Mesendoderm (in vitro differentiated cells): ENCODE measurements at places on chromosomes 1 and 21.

- no peak for DNase-seq
These were observed 618 bp downstream of the CLCC1 start for GRCh38 chr1:108962681-108963051.

GRCh38 chr1:54297596-54298283 lies 97.8 kb downstream of the MRPL37 start:
- no peak for DNase-seq

DNA sequence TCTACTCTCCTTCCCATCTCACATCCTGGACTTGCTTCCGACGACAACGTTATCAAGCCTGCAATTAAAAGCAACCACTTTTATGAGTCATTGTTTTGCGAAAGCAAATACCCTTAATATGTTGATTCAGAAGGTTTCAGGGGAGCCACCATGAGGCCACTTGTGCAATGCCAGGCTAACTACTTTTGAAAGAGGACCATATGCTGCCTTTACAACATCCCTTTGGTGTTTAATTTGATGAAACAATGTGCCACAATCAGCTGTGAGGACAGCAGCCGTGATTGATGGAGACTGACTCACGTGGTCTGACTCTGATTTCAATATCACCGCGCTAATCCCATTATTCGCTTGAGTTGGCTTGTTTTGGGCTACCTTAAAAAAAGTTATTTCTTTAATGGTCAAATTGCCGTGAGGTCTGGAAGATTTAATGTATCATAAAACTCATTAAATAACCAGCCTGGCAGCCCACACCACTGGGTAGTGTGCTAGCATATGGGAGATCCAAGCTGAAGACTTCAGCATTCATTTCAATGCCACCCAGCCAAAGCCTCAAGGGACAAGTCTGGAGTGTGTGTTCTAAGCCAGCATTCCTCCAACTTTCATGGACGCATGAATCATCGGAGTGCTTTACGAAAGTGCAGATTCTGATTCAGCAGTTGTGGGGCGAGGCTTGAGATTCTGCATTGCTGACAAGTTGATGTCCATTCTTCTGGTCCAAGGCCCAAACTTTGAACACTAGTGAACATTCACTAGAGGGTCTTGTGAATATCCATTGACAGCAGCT lies 73.3 kb upstream of the PAXBP1 start:
- DNase-seq = peak; percentile 16

- DNase-seq = no peak
These were observed 11.6 kb upstream of the CD1D start for GRCh38 chr1:158169105-158169504.

GRCh38 chr1:167227934-167228378 lies 7.3 kb downstream of the POU2F1 start:
- peak; percentile 64 for DNase-seq

DNA sequence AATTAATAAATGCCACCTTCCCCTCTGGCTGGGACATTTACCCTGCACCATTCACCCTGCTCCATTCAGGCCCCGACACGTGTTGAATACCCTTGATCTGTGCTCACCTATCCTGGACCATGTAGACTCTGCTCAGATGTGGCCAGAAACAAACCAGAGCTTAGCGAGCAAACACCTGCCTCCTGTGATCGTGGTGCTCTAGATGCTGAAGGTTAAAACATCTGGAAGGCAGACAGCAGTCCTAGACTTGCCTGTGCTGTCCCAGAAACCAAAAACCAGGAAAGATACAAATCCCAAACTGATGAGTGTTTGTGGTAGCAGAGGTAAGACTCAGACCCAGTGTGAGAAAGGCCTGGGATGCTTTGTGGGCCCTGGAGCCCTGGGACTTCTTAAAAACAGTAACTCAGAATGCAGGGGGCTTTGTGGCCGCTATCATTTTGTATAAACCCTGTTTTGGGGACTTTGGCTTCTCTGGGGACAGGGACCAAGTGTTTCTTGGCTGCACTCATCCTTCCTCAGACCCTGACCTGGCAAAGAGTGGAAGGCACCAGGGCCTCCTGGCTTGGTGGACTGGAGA lies 99.6 kb downstream of the DMRTB1 start:
- DNase-seq = no peak

- DNase-seq = no peak
These were observed 1.2 kb upstream of the HMCN1 start for GRCh38 chr1:185732951-185733350.

DNA sequence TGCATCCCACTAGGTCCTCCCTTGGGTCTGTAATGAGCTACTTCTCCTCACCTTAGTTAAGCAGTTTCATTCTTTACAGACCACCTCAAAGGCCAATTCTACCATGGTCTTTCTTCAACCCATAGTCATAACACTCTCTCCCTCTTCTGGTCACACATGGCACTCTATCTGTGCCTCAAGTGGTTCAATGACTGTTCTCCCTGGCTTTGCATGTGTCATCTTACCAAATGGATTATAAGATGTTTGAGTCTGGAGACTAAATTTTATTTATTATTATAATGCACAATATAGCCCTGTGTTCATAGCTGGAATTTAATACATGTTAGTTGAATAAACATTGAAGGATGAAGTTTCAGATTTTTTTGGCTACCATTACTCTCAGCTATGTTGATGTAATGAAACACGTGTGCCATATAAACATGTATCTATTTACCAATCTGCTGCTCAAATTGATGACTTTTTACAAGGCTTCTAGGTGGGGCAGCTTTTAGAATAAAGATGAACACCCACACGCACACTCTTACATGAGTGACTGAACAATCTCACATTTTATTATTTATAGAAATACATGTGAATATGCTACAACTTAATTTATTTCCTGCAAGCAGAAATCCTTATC lies 102.1 kb downstream of the RUNX1 start:
- DNase-seq = peak; percentile 18

- DNase-seq = no peak
These were observed 10.1 kb upstream of the NTPCR start for GRCh38 chr1:232940262-232940661.

DNA sequence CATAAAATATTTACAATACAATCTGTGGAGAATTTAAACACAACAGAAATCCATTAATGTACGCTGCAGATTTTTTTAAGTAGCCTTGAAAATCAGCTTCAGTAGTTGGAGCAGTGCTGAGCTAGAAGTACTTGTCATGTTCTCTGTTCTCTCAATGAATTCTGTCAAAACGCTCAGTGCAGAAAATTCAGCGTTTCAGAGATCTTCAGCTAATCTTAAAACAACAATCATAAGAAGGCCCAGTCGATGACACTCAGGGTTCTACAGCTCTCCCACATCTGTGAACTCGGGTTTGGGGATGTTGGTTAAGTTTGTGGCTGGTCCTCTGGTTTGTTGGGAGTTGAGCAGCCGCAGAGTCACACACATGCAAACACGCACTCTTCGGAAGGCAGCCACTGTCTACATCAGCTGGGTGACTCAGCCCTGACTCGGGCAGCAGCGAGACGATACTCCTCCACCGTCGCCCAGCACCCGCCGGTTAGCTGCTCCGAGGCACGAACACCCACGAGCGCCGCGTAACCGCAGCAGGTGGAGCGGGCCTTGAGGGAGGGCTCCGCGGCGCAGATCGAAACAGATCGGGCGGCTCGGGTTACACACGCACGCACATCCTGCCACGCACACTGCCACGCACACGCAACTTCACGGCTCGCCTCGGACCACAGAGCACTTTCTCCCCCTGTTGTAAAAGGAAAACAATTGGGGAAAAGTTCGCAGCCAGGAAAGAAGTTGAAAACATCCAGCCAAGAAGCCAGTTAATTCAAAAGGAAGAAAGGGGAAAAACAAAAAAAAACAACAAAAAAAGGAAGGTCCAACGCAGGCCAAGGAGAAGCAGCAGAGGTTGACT lies 161.2 kb downstream of the RUNX1 start:
- DNase-seq = peak; percentile 68

- DNase-seq = peak; percentile 18
These were observed 128.2 kb downstream of the ATG4C start for GRCh38 chr1:62912028-62912638.

DNA sequence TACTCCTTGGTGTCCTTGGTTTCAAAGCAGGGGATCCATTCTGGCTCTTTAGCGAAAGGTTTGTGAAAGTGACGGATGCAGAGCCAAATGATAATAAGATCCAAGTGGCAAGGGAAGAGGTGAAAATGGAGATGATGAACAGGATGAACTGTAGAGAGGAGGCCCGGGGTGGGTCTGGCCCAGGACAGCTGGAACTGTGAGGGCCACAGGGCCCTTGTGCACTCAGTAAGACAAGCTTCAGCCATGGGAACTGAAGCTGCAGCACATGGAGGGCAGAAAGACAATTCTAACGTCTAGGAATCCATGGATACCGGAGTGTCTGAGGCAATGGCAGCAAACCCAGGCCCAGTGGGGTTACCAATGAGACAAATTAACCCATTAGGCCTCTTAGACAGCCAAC lies 4.8 kb downstream of the KCNA2 start:
- no peak for DNase-seq

- no peak for DNase-seq
These were observed 14.9 kb downstream of the COPA start for GRCh38 chr1:160328184-160328583.

DNA sequence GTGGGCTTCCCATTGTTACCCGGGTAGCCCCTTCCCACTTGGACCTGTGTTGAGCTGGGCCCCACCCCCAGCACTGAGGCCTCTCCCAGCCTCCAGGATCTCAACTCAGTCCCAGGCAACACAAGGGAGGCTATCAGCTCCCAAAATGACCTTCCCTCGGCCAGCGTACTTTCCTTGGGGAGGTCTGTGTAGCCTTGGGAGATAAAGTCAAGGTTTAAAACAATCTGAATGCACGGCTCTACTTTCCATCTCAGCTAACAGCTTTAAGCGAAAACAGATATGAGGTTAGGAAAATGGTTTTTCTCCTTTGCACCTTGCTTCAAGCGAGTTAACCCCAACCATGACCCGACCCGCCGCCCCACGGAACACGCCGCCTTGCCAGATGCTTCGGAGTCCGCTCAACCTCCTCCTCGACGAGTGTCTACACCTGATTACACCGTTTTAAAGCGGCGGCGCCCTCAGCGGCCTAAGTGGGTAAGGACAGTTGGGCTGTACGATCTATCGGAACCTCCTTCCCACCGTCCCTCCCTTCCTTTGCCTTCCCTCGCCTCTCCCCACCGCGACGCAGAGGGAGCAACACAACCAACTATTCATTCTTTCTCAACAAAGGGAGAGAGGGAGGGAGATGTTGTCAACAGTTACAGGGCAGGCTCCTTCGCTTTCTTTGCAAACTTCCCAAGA lies 1.1 kb downstream of the BCAR3 start:
- DNase-seq = peak; percentile 96

DNA sequence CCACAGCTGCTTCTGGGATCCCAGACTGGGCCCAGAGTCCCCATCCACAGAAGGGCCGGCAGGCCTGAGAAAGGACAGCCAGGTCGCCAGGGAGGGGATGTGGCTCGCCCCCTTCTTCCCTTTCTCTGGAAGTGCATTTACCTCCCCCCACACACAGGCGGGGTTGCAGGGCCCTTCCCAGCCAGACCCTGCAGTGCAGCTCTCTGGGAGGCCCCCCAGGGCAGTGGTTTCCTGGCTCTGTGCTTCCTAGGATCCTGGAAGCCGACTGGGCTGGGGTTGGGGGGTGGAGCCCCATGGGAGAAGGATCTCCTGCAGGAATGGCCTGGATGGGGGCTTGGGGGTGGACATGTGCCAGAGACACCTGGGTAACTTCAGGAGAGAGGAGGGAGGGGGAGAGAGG lies 4.2 kb upstream of the COL6A1 start:
- peak; percentile 92 for DNase-seq

GRCh38 chr1:198649968-198650338 lies 11.1 kb downstream of the PTPRC start:
- no peak for DNase-seq

DNA sequence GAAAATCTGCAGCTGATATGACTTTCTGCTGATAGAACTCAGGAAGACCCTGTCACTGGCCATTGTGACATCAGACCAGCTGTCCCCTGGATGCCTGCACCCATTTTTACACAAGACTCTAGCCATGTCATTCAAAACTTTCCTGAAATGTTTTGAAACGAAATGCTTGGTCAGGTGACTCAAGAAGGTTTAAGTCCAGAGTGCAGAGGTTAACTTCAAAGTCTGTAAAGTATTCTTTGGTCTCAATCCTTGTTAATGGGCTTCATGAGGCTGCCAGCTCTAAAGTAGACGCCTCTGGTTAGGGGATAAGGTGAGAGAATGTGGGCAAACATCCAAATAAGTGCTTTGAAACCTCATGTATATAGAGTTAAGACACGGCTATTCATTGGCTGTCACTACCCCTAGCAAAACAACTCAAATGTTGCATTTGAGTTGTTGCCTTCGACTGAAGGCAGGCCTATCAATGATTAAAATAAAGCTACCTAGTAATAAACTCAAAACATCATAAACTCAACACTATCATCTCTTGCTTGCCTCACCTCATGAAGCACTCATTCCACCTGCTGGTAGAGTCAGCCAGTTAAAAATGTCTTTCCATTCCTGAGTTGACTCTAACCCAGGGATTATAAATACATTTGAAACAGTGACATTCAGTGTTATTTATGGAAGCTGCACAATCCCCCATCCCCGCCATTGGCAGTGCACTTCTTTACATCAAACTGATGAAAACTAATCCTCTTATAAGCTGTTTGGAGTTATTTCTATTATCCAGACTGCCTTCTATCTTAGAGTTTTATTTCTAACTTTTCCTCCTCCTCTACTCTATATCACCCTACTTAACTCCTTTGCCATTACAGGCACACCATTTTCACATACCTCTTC lies 26.0 kb downstream of the RABIF start:
- no peak for DNase-seq

GRCh38 chr1:119288751-119289150 lies 79.8 kb upstream of the HAO2 start:
- no peak for DNase-seq

DNA sequence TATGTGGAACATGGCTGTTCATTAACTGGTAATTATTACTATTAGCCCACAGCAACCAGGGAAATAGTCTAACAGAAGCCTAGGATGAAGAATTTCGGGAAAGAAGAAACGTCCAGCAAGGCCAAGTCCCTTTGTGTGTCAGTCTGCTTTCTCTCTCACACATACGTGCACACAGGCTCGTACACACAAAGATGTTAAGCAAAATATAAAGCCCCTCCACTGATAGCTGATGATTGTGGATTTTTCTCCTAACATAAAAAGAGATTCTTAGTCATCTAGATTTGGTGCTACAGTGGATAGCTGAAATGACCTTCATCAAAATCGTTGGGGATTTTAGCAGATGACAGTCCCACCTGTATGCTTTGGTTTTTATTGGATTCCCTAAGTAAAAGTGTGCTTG lies 42.1 kb upstream of the A3GALT2 start:
- no peak for DNase-seq

DNA sequence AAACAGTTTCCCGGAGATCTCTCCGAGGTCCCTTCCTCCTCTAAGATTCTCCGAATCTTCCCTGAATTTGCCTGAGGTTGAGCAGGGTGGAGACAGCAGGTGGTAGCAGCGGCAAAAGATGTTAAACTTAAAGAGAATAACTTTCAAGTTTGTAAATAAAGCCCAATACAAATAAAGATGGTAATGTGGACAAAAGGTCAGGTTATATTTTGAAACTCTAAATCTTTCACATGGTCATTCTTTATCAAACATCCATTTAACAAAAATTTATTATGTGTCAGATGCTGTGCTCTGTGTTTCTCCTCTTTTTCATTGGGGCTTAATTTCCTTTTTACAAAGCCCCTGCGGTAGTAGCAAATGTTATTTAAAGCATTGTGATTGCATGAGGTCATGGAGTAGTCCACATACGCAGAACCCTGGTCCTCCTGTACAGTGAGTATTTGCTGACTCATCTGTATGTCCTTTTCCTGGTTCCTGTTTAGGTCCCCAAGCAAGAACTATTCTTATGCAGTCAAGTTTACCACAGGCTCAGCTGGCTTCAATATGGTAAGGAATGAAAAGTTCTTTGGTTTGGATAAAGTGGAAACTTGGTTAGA lies 119.2 kb downstream of the ITSN1 start:
- DNase-seq = peak; percentile 54

- no peak for DNase-seq
These were observed 12.0 kb downstream of the DUSP10 start for GRCh38 chr1:221729771-221730330.
